ENCODE measurements at places on chromosomes 7 and 10.
A peak's percentile ranks its signal among the peaks of the same experiment; 100 is the strongest.

DNA sequence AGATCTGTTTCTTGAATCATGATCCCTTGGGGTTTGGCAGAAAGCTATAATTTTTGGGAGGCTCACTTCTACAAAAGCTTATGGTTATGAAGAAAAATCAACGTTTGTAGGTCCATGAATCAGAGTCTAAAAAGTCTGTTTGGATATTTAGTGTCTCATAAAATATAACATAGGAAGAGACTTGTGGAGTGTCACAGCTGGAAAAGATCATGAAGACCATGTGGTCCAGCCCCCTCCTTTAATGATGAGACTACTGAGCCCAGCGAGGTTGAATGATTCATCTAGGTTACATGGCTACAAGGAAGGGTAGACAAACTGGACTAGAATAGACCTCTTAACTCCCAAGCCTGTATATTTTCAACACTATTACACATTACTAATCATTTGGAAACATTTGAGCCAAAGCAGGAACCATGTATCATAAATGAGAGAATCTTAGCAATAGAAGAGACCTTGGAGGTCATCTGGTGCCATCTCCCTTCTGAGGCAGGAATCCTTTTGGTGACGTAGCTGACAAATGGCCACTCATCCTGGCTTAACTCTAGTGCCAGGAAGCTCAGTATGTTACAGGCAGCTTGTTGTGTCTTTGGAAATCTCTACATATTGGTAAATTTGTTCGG is 152.5 kb downstream of the CREB5 start:
- DNase-seq = no peak

GRCh38 chr10:82914655-82915136 is 1039.7 kb downstream of the NRG3 start:
- no peak for DNase-seq

GRCh38 chr7:139075871-139076686 is 33.4 kb downstream of the ZC3HAV1 start:
- no peak for DNase-seq

DNA sequence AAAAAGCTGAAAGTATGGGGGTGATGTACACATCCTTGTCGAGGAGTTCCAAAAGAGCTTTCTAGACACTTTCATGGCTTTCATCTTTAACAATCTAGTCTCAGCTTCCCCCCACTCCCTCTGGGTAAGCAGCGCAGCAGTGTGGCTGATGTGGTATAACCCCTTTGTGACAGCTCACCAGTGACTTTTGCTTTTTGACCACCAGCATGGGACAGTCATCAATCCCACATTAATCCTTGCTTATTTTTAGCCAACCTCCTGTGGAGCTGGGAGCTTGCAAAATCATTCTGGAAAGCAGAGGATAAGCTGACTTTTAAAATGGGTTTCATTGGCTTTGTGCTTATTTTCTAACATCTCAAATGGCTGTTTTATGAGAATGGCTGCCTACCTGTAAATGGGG is 272.7 kb downstream of the HDAC9 start:
- DNase-seq = peak; percentile 20

- peak; percentile 29 for DNase-seq
Measured at GRCh38 chr7:2572101-2572842, 13.5 kb downstream of the IQCE start.

- DNase-seq = no peak
Measured at GRCh38 chr7:140232957-140233917, 56.5 kb upstream of the KDM7A start.

DNA sequence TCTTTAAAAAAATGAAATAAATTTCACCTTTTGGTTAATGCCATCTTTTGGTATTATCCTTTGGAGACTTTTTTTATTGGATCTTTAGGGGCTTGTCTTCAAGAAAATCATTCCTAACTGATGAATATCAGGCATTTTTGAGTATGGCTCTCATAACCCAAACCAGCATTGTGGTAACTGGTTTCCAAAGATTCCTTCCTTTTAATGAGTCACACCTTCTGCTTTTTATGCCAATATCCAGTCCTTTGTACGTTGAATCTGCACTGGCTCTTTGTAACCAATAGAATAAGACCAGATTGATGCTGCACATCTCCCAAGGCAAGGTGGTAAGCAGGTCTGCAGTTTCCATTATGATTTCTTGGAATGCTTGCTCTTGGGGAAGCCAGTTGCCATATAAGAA is 89.1 kb downstream of the GPR158 start:
- no peak for DNase-seq

DNA sequence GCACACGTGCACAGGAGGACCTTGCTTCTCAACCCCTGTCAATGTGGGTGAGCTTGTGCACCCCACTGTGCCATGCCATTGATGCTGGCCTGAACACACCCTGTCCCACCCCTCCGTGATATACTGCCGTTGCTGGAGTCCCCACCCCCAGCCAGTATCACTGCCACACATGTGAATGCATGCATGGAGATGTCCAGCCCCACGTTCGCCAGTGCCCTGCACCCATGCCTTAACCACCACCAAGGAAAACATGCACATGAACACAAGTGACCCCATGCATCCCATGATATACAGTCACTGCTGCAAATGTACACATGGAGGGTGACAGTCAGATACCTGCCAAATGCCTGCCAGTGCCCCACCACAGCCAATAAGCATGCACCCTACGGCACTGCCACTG is 692.5 kb upstream of the ZWINT start:
- DNase-seq = no peak

DNA sequence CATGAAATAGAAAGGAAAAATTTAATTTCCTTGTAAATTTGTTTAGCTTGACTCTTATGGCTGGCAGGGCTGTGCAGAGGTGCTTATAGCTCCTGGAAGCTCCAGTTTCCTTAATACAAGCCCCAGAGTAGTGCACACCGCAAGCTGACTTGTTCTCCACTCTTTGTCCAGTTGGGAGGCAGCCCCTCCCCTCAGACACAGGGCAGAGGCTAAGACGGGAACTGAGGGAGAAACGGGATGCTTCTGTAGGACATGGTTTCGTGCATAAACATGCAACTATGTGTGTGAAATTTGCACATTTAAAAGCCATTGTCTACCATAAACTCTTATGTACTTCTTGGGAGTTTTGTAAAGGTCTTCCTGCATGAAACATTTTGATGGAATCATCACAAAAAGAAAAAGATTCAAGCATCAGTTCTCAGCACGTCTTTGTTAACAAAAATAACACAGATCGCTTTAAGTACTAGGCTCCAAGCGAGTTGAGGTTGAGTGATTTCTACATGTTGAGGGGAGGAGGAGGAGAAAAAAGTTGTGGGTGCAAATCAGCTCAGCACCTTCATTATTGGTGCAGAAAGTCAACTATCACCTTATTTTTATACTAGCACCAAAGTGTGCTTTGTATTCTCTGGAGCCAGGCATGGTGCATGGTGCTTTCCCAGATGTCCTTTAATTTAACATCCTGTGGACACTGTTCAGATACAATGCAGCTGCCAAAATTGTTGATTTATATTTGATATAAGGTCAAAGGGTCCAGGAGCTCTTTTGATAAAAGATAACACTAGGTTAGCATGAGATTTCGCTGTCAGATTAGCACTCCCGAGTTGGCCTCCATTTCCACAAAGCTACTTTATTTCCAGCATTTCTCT is 124.5 kb downstream of the CHN2 start:
- DNase-seq = no peak

DNA sequence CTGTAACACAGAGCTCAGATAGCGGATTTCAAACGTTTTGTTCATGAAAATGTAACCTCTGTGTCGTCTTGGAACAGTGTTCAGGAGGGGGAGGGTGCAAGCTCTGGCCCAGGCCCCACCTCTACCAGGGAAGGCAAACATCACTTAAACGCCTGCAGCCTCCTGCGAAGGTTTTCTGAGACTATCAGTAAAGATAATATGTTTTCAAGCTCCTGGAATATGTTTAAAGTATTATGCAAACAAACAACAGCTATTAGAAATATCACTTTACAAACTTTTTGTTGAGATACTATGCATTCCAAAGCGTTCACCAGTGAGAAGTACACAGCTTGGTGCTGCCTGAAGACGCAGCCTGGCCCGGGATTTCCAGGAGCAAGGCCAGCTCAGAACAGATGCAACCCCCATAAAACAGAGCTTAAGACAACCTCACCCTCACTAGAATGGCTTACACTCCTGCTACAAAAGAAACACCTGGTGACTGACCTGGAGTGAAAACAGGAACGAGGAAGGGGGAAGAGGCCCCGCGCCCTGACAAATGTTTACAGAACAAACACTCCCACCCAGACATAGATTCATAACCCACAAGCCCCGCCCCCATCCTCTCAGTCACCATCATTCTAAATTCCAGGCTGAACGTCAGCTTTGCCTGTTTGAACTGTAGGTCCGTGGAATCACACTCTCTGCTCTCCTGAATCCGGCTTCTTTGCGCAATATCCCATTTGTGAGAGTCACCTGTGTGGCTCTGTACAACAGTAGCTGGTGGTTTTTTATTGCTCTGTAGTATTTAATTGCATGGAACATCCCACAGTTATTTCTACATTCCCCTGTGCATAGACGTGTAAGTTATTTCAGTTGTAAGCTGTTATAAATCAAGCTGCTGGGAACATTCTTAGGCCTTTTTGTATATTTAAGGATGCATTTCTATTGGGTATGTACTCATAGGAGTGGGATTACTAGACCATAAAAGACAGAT is 155.0 kb downstream of the PTPRN2 start:
- no peak for DNase-seq

- DNase-seq = no peak
Measured at GRCh38 chr7:126716321-126716720, 536.4 kb downstream of the GRM8 start.

DNA sequence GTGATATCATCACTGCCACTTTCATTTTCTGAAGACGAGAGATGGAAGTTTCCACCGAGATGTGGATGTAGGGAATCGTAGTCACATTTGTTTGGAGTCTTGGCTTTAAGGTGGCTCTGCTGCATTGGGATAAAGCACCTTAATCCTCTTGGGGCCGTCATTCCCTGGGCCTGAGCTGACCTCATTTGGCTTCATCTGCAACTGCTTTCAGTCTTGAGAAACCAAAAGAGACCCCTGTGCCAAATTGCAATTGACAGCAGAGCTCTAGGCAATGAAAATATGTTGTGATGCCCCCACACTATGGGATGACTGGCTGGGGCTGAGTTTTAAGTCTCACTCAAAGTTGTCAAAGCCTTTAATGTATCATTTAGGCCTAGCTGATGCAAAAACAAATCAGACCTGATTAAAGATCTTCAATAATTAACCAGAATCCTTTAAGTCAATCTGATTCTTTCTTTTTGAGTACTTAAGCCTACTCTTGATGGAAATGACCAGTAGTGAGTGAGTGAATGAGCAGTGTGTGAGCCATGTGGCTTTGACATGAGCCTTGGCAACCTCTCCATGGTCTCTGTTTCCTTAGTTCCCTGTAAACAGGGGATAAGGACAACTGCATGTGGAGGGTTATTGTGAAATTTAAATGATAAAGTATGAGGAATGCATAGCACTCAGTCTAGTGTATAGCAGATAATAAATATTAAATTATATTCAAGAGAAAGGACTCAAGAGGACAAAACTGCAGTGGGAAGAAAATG is 155.0 kb downstream of the BMPER start:
- DNase-seq = peak; percentile 47

DNA sequence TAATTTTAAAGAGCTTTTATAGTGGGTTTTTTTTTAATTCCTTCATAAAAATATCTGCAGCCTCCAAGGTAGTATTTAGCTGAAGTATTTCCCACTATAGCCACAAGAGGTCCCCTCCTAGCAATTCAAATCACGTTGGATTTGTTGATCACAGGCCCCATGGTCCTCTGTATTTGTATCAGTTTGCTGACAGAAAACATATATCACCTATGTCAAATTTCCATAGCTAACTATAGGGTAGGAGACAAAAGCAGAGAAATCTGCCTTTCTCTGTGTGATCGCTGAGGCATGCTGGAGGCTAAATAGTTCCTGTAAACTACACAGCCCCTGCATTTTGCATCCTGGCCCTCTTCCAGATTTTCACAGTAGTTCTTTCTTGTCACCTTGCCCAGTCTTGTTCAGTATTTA is 1.7 kb upstream of the CTNNA3 start:
- peak; percentile 58 for DNase-seq

DNA sequence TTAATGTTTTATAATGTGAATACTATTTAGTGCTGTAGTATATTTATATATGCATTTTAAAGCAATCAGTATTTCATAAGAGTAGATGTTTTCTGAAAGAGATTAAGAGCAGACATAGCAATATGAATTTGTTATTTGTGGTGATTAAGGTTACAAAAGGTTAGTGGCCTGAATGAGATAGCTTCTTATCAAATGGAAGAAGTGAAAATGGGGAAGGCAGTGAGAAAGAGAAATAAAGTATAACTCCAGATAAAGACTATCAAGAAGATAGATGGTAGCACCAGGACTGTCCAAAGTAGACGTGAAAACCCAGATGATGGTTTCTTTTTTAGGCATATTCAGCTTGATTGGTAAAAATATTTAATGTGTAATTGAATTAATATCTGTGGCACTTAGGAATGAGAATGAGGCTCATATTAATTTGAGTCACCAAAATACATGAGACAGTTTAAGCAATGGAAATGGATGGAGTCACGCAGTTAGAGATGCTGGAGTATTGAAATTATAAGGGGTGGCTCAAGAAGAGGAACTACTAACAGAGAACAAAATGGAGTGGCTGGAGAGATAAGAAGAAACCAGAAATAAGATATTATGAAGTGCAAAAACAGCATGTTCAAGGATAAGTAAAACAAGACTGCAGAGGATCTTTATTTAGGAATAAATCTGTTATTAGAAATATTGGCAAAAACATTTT is 288.0 kb upstream of the SEMA3C start:
- no peak for DNase-seq

- DNase-seq = no peak
Measured at GRCh38 chr10:131921184-131921583, 20.4 kb downstream of the PPP2R2D start.

- peak; percentile 33 for DNase-seq
Measured at GRCh38 chr10:11026773-11027172, 9.1 kb downstream of the CELF2 start.

DNA sequence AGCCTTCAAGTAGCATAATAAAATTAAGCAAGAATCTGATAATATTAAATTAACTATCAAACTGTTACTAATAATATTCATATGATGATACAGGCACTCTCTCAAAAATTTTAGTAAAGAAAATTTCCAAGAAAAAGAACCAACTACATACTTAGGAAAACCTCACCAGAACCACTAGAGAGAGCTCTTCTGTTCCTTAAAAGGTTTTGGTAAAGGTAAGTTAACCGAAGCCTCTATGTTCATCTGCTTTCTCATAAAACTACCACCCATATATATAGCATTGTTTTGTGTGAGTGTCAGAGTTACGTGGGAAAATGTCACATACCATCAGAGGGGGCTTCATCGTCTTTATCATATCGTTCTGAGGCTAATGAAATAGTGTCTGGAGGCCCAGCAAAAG is 20.7 kb downstream of the SKAP2 start:
- peak; percentile 8 for DNase-seq

- DNase-seq = peak; percentile 72
Measured at GRCh38 chr10:93471110-93471651, 11.0 kb downstream of the MYOF start.

- peak; percentile 66 for DNase-seq
Measured at GRCh38 chr10:34814223-34814912, 728 bp downstream of the PARD3 start.

GRCh38 chr7:54556121-54556520 is 13.9 kb downstream of the VSTM2A start:
- no peak for DNase-seq
